Right ventricle myocardium inferior (tissue), 1 donor: ENCODE measurements at places on chromosomes 7 and 10. TPM values are rescaled to one million over a fixed set of nuclear protein-coding genes. Genes with fewer than 3 reads are reported as not detected.

DNA sequence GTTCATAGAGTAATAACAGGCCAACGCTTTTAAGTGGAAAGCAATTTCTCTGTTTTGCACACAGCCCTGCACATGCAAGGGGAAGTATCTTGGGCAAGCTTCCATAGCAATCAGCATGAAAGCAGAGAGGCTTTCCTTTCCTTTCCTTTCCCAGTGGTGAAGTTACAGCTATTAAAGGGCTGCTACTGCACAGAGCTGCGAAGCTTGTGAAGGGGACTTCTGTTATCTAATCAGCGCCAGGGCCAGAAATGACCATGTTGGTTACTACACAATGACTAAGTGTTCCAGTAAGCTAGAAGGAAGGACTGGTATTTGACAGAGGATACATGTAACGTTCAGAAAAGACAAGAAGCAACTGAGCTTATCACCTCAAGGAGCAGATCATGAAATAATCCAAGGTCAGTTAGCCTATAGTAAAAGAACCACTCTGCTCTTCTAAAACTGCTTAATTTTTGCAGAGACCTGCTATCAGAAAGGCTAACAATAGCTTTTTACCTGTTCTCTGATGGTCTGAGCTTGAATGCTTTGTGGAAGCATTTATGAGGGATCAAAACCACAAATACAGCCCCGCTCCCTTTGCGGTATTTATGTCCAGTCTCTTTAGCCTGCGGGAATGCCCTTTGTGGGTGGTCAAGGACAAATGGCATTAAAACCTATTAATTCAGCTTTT lies 45.9 kb downstream of the SGMS1 start:
- DNase-seq: no peak

DNA sequence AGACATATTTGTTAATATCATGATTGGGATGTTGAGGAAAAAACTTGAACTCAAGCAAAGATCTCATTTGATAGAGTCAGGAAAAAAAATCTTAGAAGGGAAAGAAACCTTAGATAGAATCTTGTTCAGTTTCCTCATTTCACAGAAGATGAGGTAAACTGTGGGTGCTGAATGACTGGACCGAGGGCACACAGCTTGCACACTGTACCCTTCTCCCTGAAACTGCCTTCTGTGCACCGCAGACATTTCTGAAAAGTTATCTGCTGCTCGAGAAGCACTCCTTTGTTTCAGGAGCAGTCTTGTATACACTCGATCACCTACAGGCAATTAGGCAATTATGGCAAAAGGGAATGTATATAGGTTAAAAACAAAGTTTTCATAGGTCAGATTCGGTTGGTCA lies 167.4 kb downstream of the SKAP2 start:
- DNase-seq: no peak

Gene UCN3
- not detected for total RNA-seq

DNA sequence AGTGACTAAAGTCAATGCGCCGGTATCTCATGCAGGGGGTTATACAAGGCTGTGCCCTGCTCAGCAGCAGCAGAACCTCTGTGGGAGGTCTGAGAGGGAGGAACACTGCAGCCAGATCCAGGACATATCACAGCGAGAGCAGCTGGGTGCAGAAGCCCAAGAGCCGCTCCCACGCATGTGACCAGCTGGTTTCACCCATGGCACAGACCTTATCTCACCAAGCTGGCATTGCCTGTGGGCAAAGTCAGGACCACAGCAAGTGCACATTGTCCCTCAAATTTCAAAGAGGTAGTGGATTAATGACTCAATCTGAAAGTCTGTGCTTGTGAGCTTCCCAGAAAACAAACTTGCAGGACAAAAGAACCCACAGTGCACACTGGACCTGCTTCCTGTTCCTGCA lies 31.6 kb upstream of the AKR1C1 start:
- no peak for DNase-seq

Gene CRTAC1
- 1.5 TPM for total RNA-seq

DNA sequence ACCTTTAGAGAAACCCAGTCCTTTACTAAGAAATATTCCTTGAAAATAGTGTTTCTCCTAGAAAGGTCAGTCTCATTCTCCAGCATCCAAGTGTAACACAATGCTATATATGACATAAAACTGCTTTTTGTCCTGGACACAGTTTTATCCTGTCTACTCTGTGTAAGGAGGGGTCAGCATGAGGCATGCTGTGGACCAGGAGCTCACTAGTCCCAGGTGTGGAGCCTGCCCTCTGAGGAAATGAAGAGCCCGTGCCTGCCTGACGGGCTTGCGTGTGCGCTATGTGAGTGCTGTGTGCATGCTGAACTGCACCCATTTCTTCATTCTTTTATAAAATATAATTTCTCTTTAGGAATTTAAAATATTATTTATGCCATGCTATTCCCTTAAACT lies 182.8 kb upstream of the CDCA7L start:
- no peak for DNase-seq

Gene CFAP58
- 1.1 TPM for total RNA-seq

GRCh38 chr10:117186832-117187615 lies 10.3 kb upstream of the KCNK18 start:
- DNase-seq: no peak

- no peak for DNase-seq
These were observed 471.3 kb upstream of the AUTS2 start for GRCh38 chr7:69126896-69127479.

- DNase-seq: no peak
These were observed 735.6 kb downstream of the XPNPEP1 start for GRCh38 chr10:109187677-109188076.

Gene SPDYE1
- not detected for total RNA-seq

Gene CNNM1
- 0.16 TPM for total RNA-seq

DNA sequence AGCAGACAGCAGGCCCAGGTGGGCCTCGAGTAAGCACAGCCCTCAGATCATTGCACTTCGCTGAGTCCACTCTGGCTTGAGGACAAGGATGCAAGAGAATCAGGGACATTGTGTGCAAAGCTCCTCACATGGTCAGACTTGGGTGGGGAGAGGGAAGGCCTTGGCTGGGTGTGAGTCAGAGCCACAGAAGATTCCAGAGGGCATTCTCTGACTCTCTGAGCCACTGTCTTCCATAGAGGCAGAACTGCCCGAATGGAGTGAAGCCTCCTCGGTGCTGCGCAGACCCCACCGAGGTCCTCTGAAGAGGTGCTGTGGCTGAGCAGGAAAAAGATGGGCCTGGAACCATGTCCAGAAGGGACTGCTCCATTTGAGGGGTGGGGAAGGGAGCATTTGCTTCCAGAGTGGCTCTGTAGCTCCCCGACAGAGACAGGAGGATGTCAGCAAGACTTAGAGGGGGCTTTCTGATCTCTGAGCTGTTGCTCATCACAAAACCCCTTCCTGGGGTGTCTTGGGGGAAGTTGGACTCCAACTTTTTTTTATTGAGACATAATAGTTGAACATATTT lies 120.8 kb downstream of the PTPN20 start:
- DNase-seq: peak; percentile 11

Gene SH2D4B
- not detected for total RNA-seq

DNA sequence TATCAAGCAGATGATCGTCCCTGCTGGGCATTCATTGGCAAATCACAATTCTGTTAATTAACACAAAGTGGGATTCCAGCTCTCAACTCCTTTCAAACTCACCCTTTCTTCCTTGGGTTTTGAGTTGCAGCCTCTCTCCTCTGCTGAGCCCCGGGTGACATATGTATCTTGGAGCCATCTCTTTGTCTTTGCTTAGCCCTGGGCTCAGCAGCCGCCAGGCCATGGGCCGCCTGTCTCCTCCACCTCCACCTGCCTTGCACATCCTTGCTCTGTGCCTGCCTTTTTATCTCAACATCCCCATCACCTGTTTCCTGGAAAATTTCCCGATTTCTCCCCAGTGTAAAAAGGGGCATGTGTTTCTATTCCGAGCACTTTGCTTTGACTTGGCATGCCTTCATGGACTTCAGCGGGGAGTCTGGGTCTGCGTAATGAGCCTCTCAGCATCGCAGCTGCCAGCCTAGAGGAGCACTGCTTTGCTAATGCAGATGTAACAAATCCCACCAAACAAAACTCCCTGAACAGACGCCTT lies 141.3 kb upstream of the AGK start:
- no peak for DNase-seq
